ENCODE measurements at places on chromosomes 3 and 15.

DNA sequence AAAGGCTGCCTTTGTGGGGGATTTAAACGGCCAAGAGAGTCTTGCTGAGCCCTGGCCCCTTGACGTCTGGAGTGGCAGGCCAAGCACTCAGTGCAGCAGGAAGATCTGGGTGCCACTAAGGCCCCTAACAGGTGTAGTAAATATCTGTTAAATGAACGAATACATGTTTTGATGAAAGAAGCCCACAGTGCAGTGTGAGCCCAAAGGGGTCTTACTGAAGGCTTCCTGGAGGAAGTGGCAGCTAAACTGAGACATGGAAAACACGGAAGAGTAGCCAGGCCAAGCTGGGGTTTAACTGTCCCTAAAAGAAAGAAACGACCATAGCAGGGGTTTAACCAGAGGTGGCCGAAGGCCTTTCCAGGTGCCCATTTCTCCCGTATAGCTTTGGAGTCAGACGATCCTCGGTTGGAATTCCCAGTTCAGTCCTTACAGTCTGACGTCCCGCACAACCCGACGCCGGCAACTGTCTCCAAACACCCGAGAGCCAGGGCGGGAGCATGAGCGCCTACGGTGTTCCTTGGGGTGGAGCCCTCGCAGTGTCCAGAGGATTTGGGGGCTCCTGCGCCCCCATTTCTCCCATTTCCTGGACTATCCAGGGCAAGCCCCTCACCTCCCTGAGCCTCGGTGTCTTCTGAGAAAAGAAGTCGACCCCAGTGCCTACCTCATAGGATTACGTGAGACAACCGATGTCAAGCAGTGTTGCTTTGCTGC lies 910 bp upstream of the ABHD6 start:
- no peak for DNase-seq

GRCh38 chr3:32147509-32147908 lies 41.1 kb downstream of the GPD1L start:
- DNase-seq: no peak

DNA sequence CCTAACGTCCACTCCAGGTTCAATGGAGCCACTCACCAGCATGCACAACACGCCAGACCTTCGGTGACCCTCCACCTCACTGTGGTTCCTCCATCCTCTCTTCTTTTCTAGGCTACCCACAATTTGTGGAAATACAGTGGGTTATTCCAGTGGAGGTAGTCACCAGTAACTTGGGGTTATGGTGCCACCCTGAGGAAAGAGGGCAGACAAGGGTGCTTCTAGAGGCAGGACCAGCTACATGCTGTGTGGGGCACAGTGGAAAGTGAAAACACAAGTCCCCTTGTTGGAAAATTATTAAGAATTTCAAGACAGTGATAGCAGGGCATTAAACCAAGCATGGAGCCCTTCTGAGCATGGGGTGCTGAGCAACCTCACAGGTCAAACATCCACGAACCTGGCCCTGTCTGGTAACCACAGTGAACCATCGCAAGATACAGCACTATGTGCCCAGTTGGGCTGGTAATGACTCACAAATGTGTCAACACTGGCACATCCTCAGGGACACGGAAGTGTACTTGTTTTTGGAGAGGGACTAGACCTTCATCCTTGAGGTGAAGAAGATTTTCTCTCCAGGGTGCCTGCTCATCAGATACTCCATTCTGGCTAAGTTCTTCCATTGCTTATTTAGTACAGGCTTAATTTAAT lies 166.7 kb downstream of the STT3B start:
- DNase-seq: no peak

DNA sequence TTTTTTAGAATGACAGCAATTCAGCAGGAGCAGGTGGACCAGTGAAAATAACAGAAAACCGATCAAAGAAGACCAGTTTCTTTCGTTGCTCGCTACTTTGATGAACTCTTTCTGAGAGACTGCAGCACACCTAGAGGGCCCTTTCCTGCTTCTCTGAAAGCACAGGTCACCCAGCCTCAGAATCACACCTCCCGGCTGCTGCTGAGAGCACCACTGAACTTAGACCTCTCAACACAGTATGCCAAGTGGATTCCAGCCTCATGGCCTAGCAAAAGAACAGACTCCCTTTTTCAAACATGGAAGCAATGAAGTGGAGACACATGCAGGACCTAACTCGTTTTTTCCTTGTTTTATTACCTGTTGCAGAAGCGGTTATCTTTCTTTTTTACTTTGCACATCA lies 13.9 kb upstream of the APH1B start:
- no peak for DNase-seq

DNA sequence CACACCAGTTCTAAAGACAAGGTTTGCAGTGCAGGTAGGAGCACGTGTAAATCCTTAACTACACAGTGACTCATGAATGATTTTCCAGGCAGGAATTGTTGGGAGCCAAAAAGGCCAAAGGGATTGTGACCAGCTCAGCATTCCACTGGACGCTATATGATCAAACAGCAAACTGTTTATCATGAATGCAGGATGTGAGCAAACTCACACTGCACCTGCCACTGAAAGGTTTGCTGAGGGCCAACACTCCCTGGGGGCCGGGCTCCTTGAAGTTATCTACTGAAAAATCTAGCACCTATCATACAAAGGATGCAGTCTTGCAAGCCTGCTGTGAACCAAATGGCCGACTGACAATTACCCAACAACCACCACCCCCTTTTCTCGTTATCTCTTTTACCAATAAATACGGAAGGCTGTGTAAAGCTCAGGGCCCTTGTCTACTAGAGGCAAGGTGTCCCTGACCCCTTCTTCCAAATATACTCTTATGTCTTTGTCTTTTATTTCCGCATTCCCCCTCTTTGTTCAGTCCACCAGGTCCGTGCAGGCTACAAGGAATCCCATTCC lies 11.5 kb upstream of the DNASE1L3 start:
- no peak for DNase-seq

- no peak for DNase-seq
Measured at GRCh38 chr15:76209523-76209922, 101.7 kb downstream of the ETFA start.

DNA sequence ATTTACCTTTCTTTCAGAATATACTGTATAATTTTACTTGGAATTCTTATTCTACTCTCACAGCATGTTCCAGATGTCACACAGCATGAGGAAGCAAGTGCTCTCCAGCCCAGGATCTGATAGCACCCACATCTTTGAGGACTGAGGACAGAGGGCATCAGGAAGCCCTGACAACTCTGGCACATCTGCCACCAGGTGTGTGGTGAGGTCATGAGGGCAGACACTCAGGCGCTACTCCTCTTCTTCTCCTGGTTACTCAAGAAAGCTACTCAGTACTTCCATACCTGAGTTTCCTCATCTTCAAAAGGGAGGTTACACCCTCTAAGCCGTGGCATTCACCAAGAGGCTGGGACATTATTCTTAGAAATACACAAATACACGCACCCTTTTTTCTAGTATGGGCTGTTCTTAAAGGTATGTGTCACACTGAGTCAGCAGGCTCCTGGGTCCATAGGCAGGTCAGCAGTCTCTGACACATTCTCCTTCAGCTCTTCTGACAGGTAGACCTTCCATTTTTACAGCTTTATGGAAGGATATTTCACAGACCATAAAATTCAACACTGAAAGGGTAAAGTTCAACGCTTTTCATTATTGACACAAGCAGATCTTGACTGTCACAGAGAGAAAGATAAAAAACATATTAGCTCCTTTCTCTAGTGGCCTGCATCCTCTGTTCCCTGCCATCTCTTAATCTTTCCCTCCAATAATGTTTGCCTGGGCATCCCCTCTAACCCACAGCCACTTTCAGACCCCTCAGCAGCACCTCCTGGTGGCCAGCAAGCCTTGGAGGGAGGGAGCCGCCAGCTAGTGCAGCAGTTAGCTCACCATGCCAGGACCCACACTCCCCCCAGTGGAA lies 103.2 kb upstream of the TJP1 start:
- peak; percentile 64 for DNase-seq

- DNase-seq: peak; percentile 35
Measured at GRCh38 chr3:3801494-3801841, 2.2 kb downstream of the LRRN1 start.

DNA sequence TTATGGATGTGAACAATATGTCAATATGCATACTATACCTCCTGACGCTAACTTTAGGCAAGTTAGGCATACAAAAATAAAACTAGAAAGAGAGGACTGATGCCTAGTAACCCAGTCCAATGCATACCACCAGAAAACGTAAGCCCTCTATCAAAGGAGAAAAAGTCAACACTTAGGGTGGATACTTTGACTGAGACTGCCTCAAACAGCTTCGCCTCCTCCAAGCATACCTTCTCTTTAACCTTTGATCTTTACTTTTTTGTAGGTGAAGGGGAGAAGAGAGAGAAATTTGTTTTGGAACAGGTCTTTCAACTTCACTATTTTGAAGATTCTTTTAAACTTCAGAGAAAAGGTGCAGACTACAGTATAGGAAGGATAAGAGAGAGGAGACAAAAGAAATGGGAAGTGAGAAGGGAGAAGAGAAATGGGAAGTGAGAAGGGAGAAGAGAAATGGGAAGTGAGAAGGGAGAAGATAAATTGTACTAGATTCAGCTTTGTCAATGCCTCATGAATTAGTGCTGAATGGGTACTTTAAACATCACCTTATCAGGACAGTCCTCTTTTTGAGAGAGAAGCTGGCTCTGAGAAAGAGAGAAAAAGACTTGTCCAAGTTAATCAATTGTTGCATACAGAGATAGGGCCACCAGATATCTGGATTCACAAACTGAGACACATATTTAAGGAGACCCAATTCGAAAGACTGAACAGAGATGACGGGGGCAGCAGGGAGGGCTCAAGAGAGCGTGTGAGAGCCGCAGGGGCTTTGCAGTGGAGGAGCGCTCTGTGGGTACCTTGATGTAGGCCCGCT lies 1.0 kb downstream of the P3H2 start:
- DNase-seq: no peak

GRCh38 chr3:148136816-148137215 lies 560.9 kb upstream of the AGTR1 start:
- DNase-seq: no peak

- DNase-seq: peak; percentile 25
Measured at GRCh38 chr3:18758047-18758704, 333.0 kb upstream of the SATB1 start.

- peak; percentile 57 for DNase-seq
Measured at GRCh38 chr3:142987707-142988106, 13.7 kb upstream of the U2SURP start.

DNA sequence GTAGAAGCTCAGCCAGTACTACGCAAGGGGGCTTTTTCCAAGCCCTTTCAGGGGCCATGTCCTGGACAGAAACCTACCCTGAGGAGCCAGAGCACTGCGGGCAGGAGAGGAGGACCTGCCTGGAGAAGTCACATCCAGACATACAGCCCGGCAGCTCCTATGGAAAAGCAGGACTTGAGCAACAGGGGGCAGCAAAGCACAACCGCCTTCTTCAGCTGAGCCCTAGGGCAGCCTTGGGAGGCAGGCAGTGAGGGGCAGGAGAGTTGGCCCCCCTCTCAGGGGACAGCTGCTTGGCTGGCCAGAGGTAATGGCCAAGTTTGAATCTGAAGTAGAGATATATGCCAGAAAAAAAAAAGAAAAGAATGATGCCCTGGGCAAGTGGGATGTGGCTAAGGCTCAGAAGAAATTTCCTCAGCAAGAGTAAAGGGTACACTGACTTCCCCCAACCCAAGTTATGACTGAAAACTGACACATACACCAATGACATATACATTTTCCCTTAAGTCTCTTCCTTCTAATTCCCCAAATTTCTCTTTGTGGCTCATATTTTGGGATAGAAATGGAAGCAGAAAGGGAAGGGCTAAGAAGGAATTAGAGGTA lies 56.9 kb downstream of the CYP19A1 start:
- peak; percentile 31 for DNase-seq

DNA sequence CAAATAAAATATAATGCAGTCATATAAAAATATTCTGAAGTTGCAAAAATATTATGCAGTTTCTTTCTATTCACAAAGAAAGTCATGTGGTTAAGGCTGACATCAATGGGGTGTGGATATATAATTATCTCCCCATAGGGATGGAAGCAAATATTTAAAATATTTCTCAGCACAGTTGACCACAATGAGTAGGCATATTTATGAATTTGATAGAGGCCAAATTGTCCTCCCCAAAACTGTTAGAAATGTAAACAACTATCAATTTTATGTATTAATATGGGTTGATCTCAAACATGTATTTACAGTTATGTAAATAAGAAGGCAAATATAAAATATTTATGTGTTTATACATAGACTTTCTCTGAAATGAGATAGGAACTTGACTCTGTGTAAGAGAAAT lies 246.0 kb upstream of the CBLB start:
- no peak for DNase-seq

GRCh38 chr3:18149386-18149785 lies 275.8 kb downstream of the SATB1 start:
- DNase-seq: no peak

- DNase-seq: peak; percentile 43
Measured at GRCh38 chr15:78415284-78415683, 22.7 kb upstream of the IREB2 start.

DNA sequence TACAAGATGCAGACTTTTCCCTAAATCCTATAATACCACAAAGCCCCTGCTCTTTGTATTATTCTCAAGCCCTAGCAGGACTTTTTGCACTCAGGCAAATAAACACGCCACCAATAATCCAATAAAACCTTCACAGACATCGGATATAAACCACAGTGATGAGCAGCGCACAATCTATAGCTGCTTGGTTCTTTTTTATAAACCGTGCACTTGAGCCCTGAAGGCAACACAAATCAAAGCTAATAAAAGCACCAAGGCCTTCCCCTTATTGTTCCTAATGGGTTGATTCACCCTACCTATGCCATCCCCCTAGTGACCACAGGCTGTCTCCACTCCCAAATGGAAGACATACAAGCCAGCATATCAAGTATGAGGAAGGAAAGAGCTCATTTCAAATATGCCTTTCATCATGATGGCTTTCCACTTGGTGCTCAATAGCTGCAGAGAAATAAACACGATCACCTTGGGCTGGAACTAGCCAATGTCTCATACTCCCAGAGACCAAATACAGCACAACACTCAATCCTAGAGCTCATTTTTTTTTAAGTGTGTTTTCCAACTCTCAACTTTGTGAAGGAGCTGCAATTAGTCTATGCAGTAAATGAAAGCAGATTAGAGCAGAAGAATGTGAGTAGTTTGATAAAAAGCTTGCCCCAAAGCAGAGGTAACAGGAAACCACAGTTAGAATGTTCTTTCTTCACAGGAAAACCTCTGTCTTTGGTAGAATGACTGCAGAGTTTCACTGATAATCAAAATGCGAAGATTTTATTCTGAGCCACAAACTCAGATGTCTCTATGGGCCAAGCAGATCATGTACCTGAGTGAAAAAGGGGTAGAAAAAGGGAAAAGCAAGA lies 573.9 kb downstream of the AGBL1 start:
- no peak for DNase-seq

GRCh38 chr3:22704571-22705354 lies 498.4 kb upstream of the UBE2E2 start:
- DNase-seq: no peak

GRCh38 chr3:143450632-143451031 lies 331.1 kb downstream of the CHST2 start:
- no peak for DNase-seq

All from cerebellar cortex (tissue), 1 donor.